Activated naive CD8-positive, alpha-beta T cell treated with anti-CD3 and anti-CD28 coated beads, Interleukin-2, amount 10 ng/mL, durations not matched to agents 7 days and 5 days (primary cell): ENCODE measurements at places on chromosomes 2 and 18.

- no peak for DNase-seq
Observed at GRCh38 chr2:225140723-225141122, 98.5 kb upstream of the DOCK10 start.

DNA sequence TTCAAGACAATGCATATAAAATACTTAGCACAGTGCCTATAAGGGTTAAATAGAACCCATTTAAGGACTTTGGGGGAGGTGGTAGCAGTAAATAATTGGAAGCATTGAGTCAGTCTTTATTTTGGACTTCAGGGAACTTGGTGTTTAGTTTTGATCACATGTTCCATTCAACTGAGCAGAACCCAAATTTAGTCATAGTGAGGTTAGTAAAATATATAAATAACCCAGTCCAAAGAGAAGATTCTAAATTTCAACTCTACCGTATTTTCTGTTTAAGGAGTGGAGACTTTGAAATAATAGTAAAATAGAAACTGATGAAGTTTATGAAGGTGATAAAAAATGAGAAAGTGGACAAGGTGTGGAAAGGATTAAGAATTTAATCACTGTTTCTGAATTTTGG is 19.7 kb downstream of the TWSG1 start:
- no peak for DNase-seq

- DNase-seq: peak; percentile 71
Observed at GRCh38 chr2:127640082-127641072, 5.6 kb upstream of the GPR17 start.

DNA sequence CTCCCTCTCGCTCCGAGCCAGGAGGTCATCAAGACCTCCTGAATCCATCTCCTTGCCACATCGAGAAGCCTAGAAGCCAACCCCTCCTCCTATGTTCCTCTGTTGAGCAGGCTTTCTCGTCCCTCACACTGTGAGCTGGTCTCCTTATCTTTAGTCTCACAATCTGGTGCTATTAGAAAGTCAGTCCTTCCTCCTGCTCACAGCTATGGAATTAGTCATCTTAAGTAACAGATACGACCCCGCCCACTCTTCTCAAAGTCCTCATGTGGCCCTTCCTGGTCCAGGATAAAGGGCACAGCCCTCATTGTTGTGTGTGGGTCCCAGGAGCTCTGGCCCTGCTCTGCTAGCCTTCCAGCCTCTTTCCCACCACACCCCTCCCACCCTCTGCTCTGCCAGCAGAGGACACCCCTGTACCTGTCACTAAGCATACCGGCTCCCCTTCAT is 41.4 kb upstream of the TRIB2 start:
- no peak for DNase-seq
